ENCODE measurements at places on chromosomes 5 and 9.

DNA sequence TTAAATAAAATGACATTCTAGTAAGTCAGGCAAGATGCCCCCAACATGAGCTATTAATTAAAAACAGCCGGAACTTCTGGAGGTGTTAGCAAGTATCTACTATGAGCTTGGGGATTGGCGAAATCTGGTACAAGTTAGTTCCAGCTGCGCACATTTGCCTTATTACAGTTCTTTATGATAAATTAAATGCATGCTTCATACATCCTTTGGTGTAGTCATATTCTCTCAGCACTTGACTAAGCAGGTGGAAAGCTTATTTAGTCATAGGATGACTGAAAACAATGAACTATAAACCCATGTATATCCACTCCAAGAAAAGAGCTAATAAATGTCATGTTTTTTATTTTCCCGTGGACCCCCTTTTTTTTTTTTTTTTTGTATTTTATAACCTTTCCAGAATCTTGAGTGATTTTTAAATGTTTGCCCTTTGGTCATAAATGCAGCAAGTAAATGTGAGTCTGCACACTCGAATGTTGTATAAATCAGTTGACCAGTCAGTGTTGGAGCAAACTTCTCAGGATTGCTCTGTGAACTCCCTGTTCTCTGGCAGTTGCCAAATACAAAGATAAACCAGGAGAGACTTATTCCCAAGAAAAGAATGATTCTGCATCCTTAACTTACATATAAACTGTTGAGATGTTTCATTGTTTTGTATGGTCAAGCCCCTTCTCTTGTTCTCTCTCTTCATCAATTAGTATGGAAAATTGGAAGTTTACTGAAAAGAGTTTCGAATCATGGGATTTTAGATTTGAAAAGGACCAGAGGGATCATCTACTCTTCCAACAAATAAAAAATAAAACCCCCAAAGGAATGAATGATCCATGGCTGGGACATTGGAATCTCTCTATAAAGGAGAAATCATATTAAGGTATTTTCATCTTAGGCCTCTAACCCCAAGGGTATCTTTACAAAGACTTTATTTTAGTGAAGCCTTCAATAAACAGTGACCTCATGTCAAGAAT is 38.3 kb downstream of the PIK3R1 start:
- peak; percentile 49 for DNase-seq

- peak; percentile 66 for DNase-seq
Measured at GRCh38 chr5:142322747-142323479, 1.9 kb downstream of the SPRY4 start.

DNA sequence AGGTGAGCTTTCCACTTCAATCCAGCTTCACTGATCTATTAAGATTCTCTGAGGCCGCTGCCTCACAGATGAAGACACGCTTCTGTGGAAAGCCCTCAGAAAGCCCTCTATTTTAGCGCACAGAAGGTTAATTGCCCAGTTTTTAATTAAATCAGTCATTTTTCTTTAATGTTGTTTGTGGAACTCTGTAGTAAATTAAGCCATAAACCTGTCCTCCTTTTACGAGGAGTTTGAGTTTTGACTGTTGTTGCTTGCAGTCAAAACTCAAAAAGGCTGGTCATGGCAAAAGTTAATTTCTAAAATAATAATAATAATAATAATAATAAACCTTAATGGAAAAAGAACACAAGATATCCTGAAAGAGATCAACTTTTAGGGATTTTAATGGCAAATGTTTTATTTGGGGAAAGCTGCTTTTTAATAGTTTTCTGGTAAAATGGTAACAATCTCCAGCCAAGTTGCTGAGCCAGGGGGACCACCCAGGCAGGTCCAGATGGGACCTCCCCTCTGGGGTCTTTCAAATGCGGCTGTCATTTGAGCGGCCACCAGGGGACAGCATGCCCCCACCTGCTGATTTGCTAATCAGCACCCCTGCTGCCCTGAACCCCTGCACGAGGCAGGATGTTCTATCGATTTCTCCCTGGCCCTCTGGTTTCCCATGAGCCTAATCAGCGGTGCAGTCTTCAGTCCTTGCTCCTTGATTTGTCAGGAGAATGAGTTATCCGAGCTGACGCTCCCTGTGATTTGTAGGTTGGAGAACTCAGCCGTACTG is 247.2 kb downstream of the FSTL4 start:
- no peak for DNase-seq

DNA sequence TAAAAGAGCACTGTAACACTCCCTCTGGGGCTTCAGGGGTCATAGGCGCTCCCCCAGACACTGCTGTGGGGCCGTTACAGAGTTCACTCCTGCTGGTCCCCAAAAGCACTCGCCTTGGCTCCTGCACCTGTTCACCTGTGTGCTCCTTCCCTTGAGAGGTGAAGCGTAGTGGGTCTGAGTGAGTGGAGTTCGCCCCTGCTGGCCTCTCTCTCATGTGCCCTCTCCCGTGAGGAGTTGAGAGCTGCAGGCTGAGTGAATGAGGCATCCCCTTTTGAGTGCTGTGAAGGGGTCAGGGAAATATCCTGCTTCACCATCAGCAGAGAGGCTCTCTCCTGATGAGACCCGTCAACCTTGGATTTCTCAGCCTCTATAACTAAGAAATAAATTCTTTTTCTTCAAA is 134.6 kb upstream of the TUT7 start:
- DNase-seq = no peak

GRCh38 chr9:71918419-71918818 is 7.0 kb downstream of the C9orf85 start:
- no peak for DNase-seq

GRCh38 chr5:72767289-72768010 is 49.0 kb upstream of the TNPO1 start:
- DNase-seq = peak; percentile 2

- DNase-seq = no peak
Measured at GRCh38 chr9:115671963-115672305, 481.7 kb upstream of the PAPPA start.

DNA sequence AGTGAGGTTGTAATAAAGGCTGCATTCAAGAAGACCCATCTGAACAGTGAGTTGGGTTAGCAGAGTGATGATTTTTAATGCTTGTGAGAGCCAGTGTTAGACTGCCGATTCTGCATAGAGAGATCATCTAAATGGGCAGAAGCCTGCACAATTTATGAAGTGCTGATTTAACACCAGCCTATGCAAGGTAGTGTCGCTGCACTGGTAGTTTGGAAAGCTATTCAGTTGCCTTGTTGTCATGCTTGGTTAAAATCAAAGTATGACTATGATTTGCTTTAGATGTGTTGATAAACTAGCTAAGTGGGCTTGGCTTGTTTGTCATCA is 379 bp upstream of the LRRTM2 start:
- peak; percentile 32 for DNase-seq

DNA sequence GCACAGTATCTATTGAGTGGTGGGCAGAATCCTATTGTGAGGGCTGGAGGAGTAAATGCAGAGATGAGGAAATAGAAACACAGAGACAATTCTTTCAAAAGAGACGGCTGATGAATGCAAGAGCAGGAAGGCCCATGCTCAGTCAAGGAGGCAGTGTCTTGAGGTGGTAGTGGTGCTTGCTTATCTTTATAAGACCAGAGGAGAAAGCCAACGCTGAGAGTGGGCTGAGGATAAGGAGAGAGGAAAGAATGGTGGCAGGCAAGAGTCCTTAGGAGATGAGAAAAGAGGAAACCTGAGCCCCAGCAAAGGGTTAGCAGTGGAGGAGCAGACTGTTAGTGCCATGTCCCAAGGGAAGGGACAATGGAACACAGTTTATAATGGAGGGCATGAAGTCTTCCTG is 86.0 kb downstream of the SNCAIP start:
- no peak for DNase-seq

GRCh38 chr9:12801663-12802062 is 26.8 kb downstream of the LURAP1L start:
- DNase-seq = no peak

- peak; percentile 18 for DNase-seq
Measured at GRCh38 chr5:131810510-131811249, 13.9 kb upstream of the FNIP1 start.

- no peak for DNase-seq
Measured at GRCh38 chr9:27628311-27628710, 55.0 kb upstream of the C9orf72 start.

- DNase-seq = no peak
Measured at GRCh38 chr9:125177888-125178287, 11.7 kb downstream of the PPP6C start.

DNA sequence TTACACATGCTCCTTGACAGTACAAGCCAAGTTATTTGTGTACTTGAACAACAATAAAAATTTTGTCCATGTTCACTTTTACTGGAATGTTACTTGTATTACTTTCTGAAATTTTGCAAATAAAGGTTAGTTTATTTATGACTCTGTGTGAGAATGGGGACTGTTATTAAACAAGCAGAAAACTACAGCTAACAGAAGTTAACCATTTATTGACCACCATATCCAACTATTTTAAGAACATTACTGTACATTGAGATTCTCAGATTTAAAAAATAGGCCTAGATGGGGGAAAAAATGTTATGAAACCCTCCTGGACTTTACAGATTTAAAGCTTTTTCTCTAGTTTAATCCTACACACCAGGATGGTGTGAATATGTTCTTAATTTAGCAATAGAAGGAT is 1.8 kb downstream of the SLC25A51 start:
- DNase-seq = no peak
